HuH-7 (cell line): ENCODE measurements at places on chromosomes 7 and 10.
A peak's percentile ranks its signal among the peaks of the same experiment; 100 is the strongest.

GRCh38 chr10:120833222-120833928 lies 17.8 kb upstream of the WDR11 start:
- DNase-seq: no peak

DNA sequence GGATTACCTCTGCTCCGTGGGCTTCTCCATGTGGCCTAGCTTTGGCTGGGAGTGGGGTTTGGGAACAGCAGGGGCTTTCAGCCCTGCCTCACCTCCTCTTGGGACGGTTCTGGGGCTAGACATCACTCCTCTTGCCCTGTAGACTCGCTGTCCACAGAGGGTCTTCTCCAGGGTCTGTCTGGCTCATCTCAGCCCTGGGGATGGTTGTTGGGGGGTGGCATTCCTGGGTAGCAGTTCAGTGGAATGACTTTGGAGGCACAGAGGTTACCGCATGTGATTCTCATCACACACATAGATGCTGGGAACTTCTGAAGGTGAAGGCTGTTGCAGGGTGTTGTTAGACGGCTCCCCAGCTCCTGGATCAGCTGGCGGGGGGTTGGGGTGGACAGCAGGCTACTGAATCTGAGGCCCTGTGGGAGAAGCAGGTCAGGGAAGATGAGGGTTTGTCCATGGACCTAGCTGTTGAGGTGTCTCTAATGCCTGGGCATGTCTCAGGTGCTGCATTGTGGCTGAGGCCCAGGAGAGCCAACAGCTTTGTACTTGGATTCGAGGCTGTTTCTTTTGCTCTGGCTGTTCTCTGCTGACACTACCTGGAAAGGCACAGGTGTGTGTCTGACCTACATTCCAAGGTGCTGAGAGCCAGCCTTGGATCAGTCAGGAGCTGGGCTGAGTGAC lies 23.8 kb downstream of the RAMP3 start:
- no peak for DNase-seq

DNA sequence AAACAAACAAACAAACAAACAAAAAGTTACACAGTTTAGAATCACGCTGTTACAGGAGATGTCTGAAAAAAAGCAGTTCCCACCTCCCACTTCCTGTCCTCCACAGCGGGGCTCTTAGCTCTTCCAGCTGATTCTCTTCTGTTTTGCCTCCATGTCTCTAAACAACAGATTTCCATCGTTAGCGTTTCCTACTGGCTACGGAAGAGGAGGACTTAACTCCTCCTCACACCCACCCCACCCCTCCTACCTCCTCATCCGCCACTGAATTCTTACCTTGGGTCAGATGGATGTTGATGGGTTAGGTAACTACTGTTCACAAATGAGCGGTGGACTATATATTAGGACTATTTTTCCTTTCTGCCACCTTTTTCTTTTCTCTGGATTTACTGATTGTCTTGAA lies 36.8 kb upstream of the NUB1 start:
- peak; percentile 50 for DNase-seq

DNA sequence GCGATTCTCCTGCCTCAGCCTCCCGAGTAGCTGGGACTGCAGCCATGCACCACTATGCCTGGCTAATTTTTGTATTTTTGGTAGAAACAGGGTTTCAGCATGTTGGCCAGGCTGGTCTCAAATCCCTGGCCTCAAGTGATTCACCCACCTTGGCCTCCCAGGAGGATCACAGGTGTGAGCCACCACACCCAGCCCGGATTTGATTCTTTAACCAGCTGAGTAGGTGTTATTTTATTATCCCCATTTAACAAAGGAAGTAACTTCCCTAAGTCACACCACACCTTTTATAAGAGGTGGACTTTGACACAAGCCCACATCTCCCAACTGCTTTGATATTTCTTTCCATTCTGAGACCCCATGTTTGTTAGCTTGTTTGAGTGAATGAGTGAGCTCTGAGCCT lies 25.0 kb downstream of the SLC25A28 start:
- no peak for DNase-seq

GRCh38 chr7:7988706-7989105 lies 20.1 kb downstream of the GLCCI1 start:
- no peak for DNase-seq

DNA sequence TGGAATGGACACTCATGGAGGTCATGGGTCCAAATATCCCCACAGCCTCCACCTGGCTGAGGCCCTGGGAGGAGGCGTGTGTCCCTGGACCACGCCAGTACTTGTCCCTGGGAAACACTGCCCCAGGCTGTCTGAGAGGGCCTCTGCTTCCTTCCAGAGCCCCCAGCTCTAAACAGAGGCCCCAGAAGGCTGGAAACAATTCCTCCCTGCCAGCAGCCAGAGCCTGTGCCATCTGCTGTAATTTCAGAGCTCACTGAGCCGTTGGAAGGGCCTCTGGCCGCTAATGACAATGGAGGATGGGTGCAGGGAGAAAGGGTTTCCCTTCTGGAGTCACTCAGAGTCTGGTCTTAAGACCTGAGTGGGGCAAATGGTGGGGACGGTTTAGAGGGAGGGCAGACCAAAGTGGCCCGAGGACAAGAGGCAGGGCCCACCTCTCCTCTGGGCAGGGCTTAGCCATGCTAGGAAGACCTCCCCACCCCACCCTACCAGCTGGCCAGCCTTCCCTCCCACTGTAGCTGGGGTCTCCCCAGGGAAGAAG lies 7.1 kb downstream of the CHAT start:
- no peak for DNase-seq

GRCh38 chr10:47408606-47409005 lies 24.5 kb upstream of the ZNF488 start:
- DNase-seq: no peak

- no peak for DNase-seq
These were observed 231.8 kb upstream of the CTBP2 start for GRCh38 chr10:125392154-125392553.

DNA sequence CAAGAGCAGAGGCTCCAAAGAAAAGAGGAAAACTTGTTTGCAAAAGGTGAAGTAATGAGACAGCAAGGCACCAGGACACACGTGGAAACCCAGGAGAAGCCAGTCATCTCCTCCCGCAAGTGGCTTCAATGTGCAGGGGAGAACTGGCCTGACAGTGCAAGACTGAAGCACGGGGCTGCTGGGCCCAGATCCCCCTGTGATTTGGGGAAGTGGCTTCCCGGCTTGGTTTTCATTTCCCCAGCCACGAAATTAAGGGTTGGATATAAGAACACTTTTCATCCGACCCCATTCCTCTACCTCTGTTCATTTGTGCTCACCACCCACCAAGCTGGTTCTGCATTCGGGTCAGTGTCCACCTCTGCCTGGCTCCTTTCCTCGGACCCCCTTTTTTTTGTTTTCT lies 306.4 kb downstream of the FGFR2 start:
- no peak for DNase-seq

DNA sequence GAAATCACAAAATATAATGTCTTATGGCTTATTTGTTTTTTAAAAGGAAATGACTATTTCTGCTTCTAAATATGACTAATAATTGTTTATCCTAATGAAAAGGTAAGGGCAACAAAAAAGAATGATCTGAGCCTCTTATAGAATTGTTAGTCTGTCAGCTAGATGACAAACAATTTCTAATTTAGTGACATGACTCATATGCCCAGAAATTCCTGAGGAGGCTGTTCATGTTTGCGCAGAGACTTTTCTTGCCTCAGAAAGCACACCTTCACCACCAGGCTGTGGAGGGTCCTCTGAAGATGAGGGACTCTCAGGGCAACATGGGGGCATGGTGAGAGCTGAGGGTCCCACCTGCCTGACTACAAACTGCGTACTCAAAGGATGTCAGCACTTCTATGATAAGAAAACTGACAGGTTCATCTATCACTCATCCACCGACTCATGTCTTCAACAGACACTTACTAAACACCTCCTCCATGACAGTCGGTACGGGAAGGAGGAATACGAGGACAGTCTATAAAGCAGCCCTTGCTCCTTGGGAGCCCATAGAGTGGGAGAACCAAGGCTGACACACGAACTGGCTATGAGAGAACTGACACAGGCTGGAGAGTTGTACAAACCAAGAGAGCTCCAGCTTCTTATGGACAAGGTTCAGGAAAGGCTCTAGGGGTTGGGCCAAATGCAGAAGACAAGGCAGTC lies 102.0 kb downstream of the PKD1L1 start:
- no peak for DNase-seq

DNA sequence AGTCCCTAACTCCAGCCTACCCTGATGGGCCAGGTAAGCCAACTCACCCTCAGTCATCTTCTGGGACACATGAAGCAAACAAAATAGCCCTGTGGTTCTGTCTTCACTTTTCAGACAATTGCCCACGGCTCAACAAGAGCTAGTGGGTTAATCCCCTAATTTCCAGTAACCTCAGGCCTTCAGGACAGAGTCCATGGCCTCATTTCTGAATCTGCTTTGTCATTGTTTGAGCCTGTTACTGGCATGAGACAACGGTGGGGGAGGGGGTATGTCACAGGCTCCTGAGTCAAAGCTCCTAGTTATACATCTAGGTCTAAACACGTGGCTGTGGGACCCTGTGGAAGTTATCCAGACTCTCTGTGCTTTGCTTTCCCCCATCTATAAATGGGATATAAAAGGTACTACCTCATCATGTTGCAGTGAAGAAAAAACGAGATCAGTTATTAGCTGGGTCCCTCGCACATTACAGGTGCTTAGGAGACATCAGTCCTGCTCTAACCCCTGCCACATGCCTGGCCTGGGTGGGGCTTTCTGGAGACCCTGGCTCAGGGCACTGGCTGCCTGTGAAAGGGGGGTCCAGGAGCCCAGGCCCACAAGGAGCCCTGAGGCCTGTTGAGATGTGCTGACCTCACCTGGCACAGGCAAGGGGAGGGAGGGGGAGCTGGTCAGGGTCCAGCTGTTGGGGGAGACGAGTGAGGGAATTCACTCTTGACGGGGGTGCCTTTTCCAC lies 16.5 kb downstream of the MAT1A start:
- DNase-seq: peak; percentile 53

DNA sequence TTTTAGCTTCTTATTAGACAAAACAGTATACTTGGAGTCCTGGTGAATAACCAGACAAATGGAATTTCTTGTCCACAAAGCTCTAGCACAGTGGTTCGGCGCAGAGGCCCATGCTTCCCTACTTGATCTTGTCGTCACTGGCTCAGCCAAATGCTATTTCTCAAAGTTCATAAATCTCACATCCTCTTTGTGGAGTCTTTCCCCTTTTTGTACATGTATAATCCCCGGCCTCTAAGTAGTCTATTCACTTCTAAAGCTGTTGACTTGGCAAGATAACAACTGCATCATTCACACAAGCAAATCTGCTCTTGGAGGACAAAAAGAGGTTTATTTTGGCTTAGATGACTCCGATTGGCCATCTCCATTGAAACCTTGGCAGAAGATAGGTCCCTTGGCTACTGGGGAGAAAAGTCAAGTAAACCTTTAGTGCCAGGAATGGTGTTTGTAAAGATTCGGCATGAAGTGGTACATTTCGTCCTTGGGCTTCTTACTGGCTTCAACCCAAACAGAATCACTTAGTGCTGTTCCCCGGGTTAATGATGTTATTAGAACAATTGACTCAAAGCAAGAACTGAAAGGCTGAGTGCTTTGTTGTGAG lies 5.1 kb upstream of the AKR1E2 start:
- DNase-seq: no peak

GRCh38 chr7:52413051-52413450 lies 622.4 kb upstream of the POM121L12 start:
- DNase-seq: no peak

DNA sequence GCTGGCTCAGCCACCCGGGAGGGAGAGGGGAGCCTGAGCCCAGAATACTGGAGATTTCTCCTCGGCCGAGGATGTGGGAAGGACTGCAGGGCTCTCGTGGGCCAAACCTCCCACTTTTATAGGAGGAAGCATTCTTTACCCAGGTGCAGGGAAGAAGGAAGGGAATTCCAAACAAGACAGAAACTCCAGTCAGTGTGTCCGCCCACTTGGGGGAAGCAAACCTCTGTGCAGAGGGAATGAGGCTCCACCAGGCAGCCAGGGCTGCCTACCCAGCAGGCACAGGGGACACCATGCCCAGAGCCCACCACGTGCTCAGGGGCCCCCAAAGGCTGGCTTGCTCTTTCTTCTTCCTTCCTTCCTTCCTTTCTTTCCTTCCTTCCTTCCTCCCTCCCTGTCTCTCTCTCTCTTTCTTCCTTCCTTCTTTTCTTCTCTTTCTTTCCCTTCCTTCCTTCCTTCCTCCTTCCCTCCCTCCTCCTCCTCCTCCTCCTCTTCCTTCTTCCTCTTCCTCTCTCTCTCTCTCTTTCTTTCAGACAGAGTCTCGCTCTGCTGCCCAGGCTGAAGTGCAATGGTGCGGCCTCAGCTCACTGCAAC lies 15.4 kb upstream of the FZD9 start:
- no peak for DNase-seq

- peak; percentile 53 for DNase-seq
These were observed 69.8 kb upstream of the KCTD7 start for GRCh38 chr7:66558660-66559465.

DNA sequence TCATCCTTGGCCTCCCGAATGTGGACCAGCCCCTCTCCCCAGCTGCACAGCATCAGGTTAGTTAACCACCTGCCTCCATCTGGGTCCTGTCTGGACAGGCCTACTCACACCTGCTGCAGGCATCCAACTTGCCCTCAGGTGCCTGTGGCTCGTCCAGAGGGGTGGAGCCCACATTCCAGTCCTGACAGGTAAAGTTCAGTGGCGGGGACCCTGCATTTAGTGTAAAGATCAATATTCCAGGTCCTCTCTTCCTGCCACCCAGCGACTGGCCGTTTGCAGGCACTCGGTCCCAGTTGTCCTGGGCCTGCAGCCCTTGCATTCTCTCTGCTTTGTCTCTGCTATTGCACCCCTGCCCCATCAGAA lies 15.0 kb downstream of the HTRA1 start:
- no peak for DNase-seq

- no peak for DNase-seq
These were observed 233.2 kb downstream of the SORCS1 start for GRCh38 chr10:106931159-106931852.

GRCh38 chr10:93061594-93062513 lies 1.3 kb downstream of the CYP26C1 start:
- DNase-seq: no peak

GRCh38 chr10:37975401-37975991 lies 951 bp downstream of the ZNF25 start:
- DNase-seq: no peak

DNA sequence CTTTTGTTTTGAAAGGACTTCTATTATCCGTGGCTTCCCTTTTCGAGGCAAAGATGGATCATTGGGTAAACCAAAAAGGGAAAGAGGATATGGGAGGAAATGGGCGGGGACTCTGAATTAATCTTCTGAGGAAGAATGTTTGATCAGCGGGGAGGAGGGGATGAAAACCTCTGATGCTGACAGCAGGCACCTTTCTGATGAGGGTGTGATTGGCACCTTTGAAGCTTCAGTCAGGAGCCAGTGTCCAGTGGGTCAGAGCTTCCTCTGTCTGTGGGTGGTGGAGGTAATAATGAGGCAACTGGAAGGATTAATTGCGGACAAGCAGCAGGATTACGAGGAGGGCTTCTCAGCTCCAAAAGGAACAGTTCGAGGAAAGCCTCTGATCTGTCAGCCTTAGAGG lies 877.6 kb downstream of the LRMDA start:
- no peak for DNase-seq
